ENCODE measurements at places on chromosomes 5 and 9.
A peak's percentile ranks its signal among the peaks of the same experiment; 100 is the strongest.

- no peak for DNase-seq
Observed at GRCh38 chr5:170809551-170809950, 26.0 kb downstream of the GABRP start.

DNA sequence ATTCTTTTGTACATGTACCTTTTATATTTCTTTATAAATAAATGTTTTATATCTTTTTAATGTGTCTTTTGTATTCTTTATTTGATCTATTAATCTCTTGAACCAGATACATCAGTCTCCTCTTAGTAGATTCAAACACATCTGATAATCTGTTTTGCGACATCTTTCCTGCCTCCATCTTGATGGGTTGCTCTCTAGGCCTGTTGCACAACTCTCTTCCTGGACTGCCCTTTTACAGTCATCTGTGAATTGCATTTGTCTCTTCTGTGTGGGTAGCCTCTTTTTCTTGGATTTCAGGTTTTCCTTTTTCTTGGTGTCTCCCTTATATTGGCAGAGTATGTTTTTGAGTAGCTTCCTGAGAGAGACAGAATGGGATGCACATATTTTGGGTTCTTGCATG lies 6.2 kb downstream of the ZFYVE16 start:
- no peak for DNase-seq

- no peak for DNase-seq
Observed at GRCh38 chr5:144177548-144177947, 6.9 kb downstream of the KCTD16 start.

- no peak for DNase-seq
Observed at GRCh38 chr9:137744632-137745183, 125.9 kb downstream of the EHMT1 start.

GRCh38 chr5:850511-851006 lies at the start of gene ZDHHC11:
ZDHHC11 (minus strand) TSS chr5:850986; CDS start chr5:850602, 384 bp downstream.
- DNase-seq, result no peak

DNA sequence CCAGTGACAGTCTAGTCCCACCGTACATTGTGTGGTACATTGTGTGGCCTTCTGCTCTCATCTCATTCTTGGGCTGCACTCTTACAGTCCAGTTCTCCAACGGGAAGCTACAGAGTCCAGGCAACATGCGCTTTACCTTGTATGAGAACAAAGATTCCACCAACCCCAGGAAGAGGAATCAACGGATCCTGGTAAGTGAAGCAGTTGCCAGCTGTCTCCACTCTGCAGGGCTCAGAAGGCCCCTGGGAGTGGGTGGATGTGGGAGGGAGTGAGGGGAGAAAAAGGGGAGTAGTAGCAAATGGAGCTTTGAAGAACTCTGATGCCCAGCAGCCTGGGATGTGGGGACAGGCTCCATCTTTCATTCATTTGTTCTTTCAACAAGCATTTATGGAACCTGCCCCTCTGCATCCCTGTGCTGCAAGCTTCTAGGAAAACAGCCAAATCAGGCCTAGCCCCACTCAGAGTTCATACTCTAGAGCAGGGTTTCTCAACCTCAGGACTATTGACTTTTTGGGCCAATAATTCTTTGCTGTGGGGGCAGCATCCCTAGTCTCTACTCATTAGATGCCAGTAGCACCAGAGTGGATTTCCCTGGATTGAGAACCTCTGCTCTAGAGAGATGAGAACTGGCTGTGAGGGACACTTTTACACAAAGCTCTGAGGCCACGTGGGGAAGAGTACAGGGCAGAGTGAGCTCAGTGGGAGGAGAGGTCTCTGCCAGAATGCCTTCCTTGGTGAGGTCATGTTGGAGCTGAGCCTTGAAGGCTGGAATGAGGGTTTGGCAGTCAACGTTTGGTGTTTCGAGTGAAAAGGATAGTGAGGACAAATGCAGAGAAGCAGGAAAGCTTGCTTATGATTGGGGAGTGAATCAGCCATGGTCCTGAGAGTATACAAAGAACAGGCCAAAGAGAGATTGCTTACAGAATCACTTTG lies 1.1 kb downstream of the POLR1E start:
- no peak for DNase-seq

DNA sequence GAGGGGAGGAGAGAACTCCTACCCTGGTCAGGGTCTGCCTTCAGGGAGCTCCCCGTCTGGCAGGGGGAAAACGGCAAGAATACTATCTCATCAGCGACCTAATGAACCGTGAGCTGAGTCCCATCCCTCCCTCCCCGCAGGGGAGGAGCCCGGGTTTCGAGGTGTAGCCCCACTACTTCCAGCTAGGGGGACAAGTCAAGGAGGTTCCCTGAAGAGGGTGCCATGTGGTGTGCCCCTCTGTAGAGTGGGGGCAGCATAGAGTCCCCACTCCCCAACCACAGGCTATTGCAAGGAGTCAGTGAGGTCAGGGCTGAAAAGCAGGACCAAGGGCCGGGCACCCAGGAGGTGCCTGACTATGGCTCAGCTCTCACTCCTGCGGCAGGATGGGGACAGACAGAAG lies 50.9 kb upstream of the RXRA start:
- DNase-seq, result no peak

DNA sequence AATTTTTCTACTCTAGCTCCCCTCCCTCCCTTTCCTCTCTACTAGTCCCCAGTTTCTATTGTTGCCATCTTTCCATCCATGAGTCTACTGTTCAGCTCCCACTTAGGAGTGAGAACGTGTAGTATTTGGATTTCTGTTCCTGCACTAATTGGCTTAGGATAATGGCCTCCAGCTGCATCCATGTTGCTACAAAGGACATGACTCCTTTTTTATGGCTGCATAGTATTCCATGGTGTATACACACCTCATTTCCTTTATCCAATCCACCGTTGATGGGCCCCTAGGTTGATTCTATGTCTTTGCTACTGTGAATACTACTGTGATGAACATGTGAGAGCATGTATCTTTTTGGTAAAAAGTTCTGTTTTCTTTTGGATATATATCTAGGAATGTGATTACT lies 138.9 kb upstream of the MSX2 start:
- no peak for DNase-seq

GRCh38 chr9:94808926-94809700 lies 82.6 kb downstream of the AOPEP start:
- DNase-seq, result no peak

- no peak for DNase-seq
Observed at GRCh38 chr5:170601619-170602018, 97.8 kb downstream of the KCNIP1 start.

- DNase-seq, result no peak
Observed at GRCh38 chr9:93671020-93671338, 94.6 kb downstream of the PHF2 start.

DNA sequence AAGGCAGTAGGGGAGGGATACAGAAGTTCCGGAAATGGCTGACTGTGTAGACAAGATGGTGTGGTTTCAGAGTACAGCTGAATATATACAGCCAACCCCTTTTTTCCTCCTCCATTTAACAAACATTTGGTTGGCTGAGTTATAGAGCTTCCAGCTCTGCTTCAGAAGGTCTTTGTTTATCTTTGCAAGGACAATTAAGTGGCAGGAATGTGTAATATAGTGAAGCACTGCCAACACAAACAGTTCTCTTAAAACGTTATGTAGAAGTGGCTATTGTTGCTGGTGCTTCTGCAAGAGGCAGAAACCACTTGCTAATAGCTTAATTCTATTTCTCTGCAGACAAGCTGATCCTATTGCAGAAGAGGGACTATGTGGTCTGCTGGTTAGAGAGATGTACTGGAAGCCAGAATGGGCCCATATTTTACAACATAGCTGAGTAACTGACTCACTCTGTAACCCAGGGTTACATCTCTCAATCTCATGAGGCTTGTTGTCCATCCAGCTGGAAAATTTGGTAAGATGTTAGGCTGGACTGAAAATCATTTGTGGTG lies 62.7 kb upstream of the OSMR start:
- no peak for DNase-seq

GRCh38 chr9:17795744-17796143 lies 216.9 kb downstream of the SH3GL2 start:
- DNase-seq, result no peak

- no peak for DNase-seq
Observed at GRCh38 chr5:71974622-71975021, 132.7 kb upstream of the MAP1B start.

DNA sequence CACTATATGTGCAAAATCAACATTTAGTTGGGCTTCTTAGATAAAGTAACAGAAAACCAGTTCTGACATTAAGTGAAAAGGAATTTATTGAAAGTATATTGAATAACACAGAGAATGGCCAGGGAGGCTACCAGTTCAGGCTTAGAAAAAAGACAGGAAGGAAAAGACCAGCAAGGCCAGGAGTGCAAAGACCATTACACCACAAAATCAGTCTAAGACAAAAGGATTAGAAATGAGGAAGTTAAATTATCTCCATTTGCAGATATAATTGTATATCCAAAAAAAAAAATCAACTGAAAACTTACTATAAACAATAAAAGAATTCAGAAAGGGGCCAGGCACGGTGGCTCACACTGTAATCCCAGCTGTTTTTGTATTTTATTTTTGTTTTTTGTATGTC lies 4.8 kb upstream of the TEX10 start:
- DNase-seq, result no peak

GRCh38 chr5:88819301-88819999 lies 63.5 kb downstream of the MEF2C start:
- DNase-seq, result no peak

- DNase-seq, result no peak
Observed at GRCh38 chr9:91723420-91724067, 226.5 kb downstream of the ROR2 start.

DNA sequence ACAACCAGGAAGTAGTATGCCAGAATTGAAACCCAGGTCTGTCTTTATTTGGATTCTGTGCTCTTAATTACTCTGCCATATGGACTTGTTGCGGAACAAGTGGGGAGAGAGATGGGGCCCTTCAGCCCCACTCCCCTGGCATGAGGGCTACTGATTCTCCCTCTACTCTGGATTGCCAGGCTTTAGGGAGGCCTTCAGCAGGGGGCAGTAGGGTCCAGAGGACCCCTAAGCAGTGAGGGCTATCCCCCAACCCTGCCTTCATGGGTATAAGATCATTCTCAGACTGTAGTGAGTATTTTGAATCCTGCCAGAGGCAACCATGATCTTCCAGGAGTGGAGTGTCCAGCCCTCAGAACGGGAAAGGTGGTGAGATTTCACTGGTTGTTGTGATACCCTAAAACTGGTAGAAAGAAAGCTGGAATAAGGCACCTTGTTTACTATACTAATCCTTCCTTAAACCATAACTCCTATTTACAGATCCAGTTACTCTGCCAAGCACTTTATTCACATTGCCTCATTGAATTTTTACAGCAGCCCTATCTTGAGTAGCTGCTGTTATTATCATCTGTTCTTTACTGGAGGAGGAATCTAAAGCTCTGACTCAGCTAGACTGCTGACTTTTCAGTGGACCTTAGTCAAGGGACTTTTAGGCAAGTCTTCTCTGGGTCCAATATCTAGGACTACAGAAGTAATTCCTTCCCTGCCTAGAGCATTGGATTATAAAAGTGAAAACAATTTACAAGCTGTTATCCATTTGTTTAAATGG lies 31.3 kb upstream of the LARP1 start:
- no peak for DNase-seq

DNA sequence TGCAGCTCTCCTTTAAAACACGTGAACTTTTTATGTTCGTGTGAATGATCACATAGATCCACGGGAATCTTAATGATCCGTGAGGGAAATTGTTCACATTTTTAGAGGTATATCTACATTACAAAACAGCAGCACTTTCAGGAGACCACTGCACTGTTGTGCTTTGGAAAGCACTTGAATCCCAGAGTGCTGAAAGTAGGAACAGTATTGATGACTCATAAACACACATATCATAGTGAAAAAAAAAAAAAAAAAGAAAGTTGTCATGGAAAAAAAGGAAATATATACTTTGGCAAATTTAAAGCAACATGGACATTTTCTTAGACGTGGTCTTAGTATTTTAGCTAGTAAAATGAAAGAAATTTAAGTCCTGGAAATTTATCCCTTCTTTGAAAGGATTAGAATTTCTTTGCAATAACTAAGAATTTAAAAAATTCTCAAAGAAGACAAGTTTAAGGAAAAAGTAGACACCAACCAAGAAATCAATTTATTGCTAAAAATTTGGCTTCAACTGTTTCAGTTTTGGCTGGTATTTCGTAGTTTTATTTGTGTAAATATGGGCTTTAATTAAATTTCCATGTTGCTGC lies 55.4 kb downstream of the ADGRV1 start:
- no peak for DNase-seq

- DNase-seq, result peak; percentile 12
Observed at GRCh38 chr5:137735555-137736284, at the start of gene KLHL3. KLHL3 (minus strand) TSS chr5:137736089; CDS start chr5:137735646, 443 bp downstream.

DNA sequence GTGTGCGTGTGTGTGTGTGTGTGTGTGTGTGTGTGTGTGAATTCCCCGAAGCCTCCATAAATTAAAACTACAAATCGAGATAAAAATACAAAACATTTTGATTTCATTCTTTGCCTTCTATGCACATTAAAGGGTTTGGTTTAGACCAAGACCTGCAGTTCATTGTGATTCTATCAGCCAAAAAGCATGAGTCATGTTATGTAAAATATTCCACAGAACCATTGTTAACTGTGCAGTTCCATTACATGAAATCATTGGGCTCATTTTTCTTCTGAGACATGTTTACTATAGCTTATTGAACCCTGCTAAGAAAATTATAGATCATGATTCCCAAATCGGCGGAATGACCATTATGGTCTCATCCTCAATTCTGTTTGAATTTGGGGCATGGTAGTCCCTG lies 11.7 kb downstream of the CAVIN4 start:
- no peak for DNase-seq

GRCh38 chr5:4191041-4191440 lies 595.4 kb downstream of the IRX1 start:
- no peak for DNase-seq

DNA sequence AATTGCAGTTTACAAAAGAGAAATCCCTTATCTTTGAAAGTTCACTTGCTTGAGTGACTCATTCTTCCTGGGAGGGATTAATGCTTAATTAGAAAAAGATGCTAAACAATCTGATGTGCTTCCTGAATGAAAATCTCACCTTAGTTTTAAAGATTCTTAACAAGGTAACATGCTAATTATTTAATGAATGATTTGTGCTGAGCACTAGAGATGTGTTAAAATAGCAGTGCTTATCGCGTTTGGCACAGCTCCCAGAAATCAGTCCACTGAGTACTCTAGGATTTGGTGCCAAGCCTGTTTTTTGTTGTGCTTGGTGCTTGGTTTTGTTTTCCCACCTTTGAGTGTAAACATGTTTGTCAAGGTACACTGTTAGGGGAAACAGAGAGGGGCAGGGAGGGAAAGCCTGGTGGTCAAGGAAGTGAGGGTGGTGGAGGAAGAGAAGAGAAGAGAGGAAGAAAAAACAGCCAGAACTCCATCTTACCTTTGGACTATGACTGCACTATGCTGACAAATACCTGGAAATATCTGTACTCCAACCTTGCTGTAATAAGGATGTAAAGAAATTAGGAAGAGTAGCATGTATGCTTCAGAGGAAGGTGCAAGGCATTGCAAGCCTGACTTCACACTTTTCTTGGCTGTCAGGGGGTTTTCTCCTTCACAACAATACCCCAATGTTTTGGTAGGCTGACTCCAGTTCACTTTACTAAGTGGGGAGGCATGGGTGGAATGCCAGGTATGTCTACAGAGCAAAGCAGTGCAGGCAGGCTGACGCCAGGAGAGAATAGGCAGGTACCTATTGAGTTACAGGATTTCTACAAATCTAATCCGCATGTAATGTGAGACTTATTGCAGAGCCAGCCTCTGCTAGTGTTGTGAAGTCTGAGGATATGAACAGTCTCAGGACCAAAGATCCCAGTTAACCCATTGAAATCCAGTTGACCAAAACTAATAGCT lies 157.2 kb upstream of the ISL1 start:
- DNase-seq, result no peak
